ENCODE measurements at places on chromosomes 5 and 9. TPM values are rescaled to one million over a fixed set of nuclear protein-coding genes. Genes with fewer than 3 reads are reported as not detected.

ANXA2R gene
- total RNA-seq = 2.5 TPM

FAM114A2 gene
- total RNA-seq = 13.9 TPM

IL3 gene
- total RNA-seq = not detected

SLC34A1 gene
- total RNA-seq = not detected

PTPRD gene
- 0.43 TPM for total RNA-seq

ADAMTS16 gene
- total RNA-seq = 1.4 TPM

PCDHB8 gene
- total RNA-seq = 0.19 TPM

KIF24 gene
- total RNA-seq = 3.4 TPM

ENTR1 gene
- 54.8 TPM for total RNA-seq

Measured in A549 treated with Mapracorat at 1 μM for 4 hours (cell line).